OCI-M1 (cell line): ENCODE measurements at places on chromosomes 5 and 9.

- no peak for DNase-seq
Observed at GRCh38 chr9:20114974-20115373, 326.1 kb upstream of the SLC24A2 start.

- DNase-seq = no peak
Observed at GRCh38 chr5:111848476-111848875, 91.5 kb upstream of the NREP start.

DNA sequence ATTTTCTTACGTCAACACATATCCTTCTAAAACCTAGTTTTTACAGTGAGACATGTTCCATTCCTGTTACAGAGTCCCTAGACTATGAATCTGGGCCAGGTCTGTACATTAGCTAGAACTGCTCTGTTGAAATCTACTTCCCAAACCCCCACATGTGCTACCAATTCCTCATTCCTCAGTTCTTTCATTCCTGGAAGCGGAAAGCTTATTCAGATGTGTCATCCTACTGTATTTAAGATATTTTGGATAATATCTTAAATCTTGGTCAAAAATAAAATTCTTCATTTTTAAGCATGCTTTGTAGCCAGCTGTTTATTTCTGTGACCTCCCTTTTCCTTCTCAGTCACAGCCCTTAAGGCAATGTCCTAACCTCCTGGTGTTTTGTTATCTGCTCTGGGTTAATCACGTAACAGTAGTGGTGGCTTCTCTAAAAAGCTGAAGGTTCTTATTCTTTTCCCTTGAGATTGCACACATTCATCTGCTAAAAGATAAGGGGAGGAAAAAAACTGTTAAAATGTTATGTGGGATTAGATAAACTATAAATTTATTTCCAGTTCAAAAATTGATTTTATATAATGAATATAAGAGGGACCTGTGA lies 35.6 kb downstream of the GLRX start:
- DNase-seq = peak; percentile 44

DNA sequence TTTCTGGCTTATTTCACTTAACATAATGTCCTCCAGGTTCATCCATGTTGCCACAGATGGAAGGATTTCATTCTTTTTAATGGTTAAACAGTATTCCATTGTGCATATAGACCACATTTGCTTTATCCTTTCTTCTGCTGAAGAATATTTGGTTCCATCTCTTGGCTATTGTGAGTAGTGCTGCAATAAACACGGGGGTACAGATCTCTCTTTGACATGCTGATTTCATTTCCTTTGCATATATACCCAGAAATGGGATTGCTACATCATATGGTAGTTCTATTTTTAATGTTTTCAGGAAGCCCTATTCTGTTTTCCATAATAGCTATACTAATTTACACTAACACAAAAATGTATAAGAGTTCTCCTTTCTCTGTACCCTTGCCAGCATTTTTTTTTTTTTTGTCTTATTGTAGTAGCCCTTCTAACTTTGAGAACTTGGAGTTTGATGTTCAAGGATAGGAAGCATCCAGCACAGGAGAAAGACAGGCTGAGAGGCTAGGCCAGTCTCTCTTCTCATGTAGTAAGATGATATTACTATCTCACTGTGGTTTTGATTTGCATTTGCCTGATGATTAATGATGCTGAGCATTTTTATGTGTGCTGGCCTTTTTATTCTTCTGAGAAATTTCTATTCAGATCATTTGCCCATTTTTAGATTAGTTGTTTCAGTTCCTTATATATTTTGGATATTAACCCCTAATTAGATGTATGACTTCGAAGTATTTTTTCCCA lies 592.2 kb upstream of the ZNF608 start:
- DNase-seq = no peak

- DNase-seq = no peak
Observed at GRCh38 chr9:129386812-129387177, 208.7 kb upstream of the IER5L start.

GRCh38 chr5:145478651-145479050 lies 356.5 kb downstream of the PRELID2 start:
- DNase-seq = no peak

- DNase-seq = no peak
Observed at GRCh38 chr9:83200531-83200930, 137.6 kb upstream of the RASEF start.

GRCh38 chr9:71920456-71921189 lies 9.2 kb downstream of the C9orf85 start:
- DNase-seq = no peak

- DNase-seq = peak; percentile 50
Observed at GRCh38 chr5:132458651-132459030, 31.9 kb downstream of the IRF1 start.

DNA sequence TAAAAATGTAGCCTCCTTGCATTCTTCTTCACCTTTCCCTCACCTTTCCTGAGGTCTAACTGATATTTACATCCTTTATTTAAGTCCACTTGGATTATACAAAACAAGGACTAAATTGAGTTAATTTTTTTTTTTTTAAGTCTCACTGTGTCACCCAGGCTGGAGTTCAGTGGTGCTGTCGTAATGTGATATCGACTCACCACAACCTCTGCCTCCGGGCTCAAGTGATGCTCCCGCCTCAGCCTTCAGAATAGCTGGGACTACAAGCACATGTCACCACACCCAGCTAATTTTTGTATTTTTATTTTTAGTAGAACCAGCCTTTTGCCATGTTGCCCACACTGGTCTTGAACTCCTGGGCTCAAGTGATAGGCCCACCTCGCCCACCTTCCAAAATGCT lies 195.3 kb downstream of the BNC2 start:
- no peak for DNase-seq

DNA sequence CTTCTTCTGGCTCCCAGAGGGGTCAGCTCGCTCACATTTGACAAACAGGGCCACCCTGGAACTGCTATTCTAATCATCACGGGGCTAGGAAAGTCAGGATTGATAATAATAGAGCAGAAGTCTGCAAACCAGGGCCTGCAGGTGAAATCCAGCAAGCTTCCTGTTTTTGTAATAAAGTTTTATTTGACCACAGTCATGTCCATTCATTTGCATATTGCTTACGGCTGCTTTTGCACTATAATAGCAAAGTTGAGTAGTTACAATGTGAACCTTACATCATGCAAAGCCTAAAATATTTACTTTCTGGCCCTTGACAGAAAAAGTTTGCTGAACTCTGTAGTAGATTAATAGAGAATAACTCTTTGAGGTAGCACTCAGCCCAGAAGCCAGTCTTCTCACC lies 63.2 kb upstream of the CTXN3 start:
- no peak for DNase-seq

GRCh38 chr9:36967997-36968396 lies 66.1 kb downstream of the PAX5 start:
- DNase-seq = no peak

DNA sequence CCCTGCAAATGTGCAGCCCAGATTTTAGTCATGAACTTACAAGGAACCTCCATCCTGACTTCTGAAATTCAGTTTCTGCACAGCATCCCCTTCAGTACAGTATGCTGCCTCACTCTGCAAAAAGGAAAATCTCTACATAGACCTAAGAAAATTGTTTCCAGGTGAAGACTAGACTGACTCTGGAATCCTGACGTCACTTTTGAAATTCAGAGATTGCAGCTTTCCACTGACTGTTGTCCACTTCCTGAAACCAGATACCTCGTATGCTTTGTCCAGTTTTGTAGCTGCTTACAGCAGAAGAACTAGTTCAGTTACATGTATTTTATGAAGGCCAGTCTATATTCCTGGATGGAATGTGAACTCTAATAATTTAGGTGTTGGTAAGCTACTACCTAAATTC lies 629.3 kb upstream of the ST8SIA4 start:
- no peak for DNase-seq

DNA sequence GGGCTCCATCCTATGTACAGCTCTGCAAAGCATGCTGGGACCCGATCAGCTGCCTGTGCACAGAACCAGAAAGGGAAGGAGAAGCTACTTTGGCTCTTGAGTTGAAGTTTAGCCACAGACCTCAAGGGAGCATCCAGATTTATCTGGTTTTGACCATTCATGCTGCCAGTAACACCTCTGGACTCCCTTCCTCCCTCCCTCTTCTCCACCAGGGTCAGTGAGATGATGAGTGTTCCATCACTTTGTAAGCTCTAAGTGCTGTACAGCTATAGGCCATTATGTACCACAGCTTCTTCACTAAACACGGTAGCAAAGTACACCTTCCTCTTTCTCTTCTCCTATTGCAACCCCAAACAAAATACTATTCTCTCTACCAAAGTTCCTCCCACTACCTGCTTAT lies 77.9 kb downstream of the GLIS3 start:
- DNase-seq = peak; percentile 78

DNA sequence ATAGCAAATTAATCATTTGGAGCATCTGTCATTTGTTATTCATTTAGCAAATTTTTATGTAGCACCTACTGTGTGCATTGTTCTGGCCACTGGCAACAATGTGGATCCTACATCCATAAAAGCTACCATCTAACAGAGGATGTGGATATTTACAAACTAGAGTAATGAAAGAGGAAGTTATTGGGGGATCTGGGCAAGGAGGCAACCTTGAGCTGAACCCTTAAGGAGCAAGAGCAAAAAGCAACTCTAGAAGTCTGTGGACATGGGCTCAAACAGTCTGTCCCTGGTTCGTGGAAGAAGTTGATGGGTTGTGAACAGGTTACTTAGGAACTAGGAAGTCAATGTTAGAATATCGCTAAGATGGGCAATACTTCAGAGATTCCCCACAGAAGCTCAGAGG lies 259.9 kb downstream of the SYK start:
- DNase-seq = no peak

GRCh38 chr5:68484307-68485068 lies 268.9 kb downstream of the PIK3R1 start:
- DNase-seq = no peak

DNA sequence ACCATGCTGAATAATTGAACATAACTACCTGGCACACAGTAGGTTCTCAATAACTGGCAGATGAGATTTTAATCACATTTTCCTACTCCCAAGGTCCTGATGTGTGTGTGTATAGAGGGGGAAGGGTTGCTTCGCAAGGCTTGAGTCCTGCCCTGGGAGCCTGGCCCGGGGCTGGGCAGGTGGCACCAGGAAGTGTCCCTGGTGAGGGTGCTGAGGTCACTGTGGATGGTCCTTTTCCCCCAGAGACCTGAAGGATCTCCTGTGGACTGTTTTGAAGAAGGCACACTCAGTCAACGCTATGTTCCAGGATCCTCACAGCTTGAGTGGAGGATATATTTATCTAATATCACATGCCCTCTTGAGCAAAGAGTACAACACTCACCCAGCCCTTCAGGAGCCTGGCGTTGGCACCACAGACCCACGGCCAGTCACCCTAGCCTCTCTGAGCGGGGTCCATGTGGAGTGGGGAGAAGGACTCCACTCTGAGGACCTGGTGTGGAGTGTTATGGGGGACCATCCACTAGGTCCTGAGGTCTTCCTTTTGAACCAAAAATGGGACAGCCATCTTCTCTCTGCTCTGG lies 177.8 kb downstream of the GABBR2 start:
- DNase-seq = no peak

DNA sequence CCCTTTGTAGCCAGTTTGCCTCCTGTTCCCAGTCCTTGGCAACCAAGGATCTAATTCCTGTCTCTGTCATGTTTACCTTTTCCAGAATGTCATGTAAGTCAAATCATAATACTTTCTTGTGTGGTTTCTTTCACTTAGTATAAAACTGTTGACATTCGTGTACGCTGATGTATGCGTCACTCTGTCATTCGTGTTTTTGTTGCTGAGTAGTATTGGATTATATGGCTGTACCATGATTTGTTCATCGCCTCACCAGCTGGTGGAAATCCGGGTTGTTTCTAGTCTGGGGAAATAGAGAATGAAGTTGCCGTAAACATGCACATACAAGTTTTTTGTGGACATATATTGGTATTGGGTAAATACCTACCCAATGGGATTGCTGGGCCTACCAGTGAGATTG lies 97.4 kb downstream of the ANGPTL2 start:
- no peak for DNase-seq

- no peak for DNase-seq
Observed at GRCh38 chr5:10635257-10635866, 71.5 kb downstream of the ANKRD33B start.

GRCh38 chr5:85813146-85813545 lies 804.6 kb upstream of the COX7C start:
- DNase-seq = no peak

DNA sequence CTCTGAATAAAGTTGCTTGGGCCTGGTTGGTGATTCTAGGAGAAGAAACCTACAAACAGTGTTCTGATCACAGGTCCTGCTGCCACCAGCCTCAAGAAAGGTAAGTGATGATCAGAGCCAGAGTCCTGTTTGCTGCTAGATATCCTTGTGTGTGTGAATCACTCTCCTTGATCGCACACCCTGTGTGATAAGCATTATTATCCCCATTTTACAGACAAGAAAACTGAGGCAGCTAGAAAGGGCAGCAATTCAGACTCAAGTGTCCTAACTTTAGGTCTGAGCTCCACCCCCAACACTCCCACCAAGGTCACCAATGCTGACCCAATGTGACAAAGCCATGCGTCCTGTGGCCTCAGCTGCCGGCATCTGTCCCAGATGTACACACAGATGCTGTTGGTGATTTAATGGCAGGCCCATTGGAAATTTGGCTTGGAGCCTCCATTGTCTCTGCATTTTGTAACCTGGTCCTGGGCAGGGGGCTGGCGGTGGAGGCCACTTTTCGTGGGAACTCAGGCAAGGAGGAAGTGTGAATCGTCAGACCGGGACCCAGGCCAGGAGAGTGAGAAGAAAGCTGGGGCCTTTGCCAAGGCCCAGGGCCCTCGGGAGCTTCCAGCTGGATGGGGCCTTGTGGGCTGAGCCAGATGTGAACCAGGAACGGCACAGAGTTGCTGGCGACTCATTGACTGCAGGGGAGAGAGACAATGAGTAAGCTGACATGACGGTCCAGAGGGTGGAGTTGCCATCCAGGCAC lies 29.8 kb upstream of the GGTA1 start:
- DNase-seq = no peak

DNA sequence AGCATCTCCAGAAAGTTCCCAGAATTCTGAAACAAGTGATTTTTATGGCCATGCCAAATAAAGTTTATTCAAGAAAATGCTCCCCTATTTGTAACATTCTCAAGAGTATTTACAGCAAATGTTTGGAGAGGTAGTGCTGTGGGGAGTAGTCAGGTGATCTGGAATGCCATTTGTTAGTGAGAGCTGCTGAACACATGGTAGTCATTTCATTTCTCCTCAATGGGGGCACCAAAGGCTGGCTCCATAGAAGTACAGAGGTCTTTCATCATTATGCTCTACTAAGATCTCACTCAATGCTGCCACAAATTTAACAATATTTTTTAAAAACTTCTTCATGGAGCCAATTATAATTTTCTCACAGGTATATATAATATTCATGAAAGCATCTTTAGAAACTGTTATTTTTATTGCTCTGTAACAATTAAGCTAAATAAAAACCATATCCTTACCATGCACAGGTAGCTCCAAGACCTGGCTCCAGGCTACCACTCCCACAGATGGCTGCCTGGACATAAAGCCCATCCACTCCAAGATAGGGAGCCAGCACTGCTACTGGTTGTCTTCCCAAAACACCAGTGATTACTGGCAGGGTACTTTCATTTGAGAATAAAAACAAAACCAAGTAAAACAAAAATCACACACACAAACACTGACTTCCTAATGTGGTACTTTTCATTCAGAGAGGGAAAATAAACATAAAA lies 200.8 kb downstream of the PLK2 start:
- no peak for DNase-seq

- no peak for DNase-seq
Observed at GRCh38 chr5:175609526-175609925, 48.3 kb upstream of the HRH2 start.

GRCh38 chr9:727767-728166 lies 113.7 kb upstream of the DMRT1 start:
- no peak for DNase-seq

GRCh38 chr9:129183495-129184218 lies 5.6 kb upstream of the IER5L start:
- no peak for DNase-seq

GRCh38 chr9:84323858-84324257 lies 16.7 kb downstream of the SLC28A3 start:
- DNase-seq = peak; percentile 69
